ENCODE measurements at places on chromosomes 1 and 21. TPM values are rescaled to one million over a fixed set of nuclear protein-coding genes. Genes with fewer than 3 reads are reported as not detected.
A peak's percentile ranks its signal among the peaks of the same experiment; 100 is the strongest.

Gene NPL
- total RNA-seq = 9.5 TPM

Gene SRM
- total RNA-seq = 34.2 TPM

Gene C1orf226
- total RNA-seq = 11.7 TPM

Gene AGBL4
- total RNA-seq = 0.38 TPM

Gene TMEM54
- 21.0 TPM for total RNA-seq

Gene TMEM200B
- total RNA-seq = 5.2 TPM

Gene KAZN
- 7.5 TPM for total RNA-seq

Gene HTR6
- total RNA-seq = not detected

GRCh38 chr1:223074445-223075300 is 68.4 kb downstream of the TLR5 start:
- H3K27me3 ChIP-seq = no peaks in the 10 kb centered on the region
- DNase-seq = no peak
- H3K4me3 ChIP-seq = no peak overlapping the region
- no peaks in the 10 kb centered on the region for H3K4me1 ChIP-seq
- no peak overlapping the region for H3K27ac ChIP-seq

GRCh38 chr1:213934649-213935048 is 53.1 kb upstream of the PROX1 start:
- H3K4me1 ChIP-seq = no peaks in the 10 kb centered on the region
- H3K36me3 ChIP-seq = no peaks in the 10 kb centered on the region
- no peak for DNase-seq
- no peaks in the 10 kb centered on the region for H3K27me3 ChIP-seq
- no peak overlapping the region for H3K4me3 ChIP-seq

- H3K36me3 ChIP-seq = no peaks in the 10 kb centered on the region
- H3K4me3 ChIP-seq = no peak overlapping the region
- H3K4me1 ChIP-seq = no peaks in the 10 kb centered on the region
- no peak overlapping the region for H3K27ac ChIP-seq
- no peaks in the 10 kb centered on the region for H3K27me3 ChIP-seq
- no peak for DNase-seq
Measured at GRCh38 chr1:181726320-181727012, 243.1 kb downstream of the CACNA1E start.

DNA sequence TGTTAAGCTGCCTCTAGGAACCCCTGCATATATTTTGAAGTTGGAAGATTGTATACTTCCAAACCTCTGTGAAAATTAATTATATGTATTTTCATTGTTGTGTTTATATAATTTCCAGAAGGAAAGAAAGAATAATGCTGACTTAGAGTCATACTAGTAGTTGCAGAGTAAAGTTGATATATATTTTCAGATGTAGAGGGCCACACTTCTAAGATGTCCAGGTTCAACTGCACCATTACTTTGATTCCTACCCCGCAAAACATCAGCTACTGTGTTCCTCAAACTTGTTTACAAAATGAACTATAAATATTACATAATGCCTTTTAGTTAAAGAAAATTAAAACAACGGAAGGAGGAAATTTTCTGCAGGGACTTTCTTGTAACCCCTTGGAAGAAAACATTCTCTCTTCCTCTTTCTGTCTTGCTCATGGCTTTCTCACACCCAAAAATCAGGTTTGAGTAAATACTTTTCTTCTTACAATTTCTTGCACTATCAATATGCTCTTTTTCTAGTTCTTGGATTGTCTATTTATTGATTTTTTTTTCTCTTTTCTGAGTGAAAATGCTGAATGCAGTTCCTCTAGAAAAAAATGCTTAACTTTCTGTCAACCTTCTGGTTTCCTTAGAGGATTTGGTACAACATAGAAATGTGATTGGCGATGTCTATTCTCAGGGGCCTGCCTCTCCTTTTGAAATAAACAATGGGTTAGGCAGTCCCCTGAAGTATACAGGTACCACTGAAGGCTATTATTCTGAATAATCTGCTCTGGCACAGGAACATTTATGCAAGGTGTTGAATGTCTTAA is 867.8 kb downstream of the TTLL7 start:
- no peak overlapping the region for H3K4me3 ChIP-seq
- H3K27ac ChIP-seq = no peak overlapping the region
- H3K4me1 ChIP-seq = no peaks in the 10 kb centered on the region
- H3K36me3 ChIP-seq = no peaks in the 10 kb centered on the region
- DNase-seq = no peak

DNA sequence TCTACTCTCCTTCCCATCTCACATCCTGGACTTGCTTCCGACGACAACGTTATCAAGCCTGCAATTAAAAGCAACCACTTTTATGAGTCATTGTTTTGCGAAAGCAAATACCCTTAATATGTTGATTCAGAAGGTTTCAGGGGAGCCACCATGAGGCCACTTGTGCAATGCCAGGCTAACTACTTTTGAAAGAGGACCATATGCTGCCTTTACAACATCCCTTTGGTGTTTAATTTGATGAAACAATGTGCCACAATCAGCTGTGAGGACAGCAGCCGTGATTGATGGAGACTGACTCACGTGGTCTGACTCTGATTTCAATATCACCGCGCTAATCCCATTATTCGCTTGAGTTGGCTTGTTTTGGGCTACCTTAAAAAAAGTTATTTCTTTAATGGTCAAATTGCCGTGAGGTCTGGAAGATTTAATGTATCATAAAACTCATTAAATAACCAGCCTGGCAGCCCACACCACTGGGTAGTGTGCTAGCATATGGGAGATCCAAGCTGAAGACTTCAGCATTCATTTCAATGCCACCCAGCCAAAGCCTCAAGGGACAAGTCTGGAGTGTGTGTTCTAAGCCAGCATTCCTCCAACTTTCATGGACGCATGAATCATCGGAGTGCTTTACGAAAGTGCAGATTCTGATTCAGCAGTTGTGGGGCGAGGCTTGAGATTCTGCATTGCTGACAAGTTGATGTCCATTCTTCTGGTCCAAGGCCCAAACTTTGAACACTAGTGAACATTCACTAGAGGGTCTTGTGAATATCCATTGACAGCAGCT is 73.3 kb upstream of the PAXBP1 start:
- no peak overlapping the region for H3K27ac ChIP-seq
- H3K4me3 ChIP-seq = no peak overlapping the region
- H3K36me3 ChIP-seq = no peaks in the 10 kb centered on the region
- H3K4me1 ChIP-seq = no peaks in the 10 kb centered on the region
- DNase-seq = peak; percentile 64
- H3K27me3 ChIP-seq = no peaks in the 10 kb centered on the region

DNA sequence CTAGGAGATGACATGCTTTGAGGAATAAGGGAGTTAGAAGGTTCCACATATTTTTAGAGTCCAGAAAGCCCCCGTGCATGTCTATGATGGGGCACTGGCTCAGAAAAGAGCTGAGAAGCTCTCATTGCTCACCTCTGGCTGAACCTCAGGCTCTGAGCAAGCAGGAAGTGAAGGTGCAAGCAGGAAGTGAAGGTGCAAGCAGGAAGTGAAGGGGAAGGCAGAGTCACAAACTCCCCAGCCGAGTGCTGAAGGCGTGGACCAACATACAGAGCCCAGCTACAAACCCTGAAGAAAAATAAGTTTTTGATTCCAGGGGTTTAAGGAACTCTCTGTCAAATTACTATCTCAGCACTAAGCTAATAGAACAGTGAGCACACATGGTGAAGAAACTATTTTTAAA is 7.0 kb downstream of the KRTAP10-8 start:
- no peak overlapping the region for H3K27ac ChIP-seq
- no peak for DNase-seq
- no peaks in the 10 kb centered on the region for H3K27me3 ChIP-seq
- H3K4me3 ChIP-seq = no peak overlapping the region
- no peaks in the 10 kb centered on the region for H3K36me3 ChIP-seq

DNA sequence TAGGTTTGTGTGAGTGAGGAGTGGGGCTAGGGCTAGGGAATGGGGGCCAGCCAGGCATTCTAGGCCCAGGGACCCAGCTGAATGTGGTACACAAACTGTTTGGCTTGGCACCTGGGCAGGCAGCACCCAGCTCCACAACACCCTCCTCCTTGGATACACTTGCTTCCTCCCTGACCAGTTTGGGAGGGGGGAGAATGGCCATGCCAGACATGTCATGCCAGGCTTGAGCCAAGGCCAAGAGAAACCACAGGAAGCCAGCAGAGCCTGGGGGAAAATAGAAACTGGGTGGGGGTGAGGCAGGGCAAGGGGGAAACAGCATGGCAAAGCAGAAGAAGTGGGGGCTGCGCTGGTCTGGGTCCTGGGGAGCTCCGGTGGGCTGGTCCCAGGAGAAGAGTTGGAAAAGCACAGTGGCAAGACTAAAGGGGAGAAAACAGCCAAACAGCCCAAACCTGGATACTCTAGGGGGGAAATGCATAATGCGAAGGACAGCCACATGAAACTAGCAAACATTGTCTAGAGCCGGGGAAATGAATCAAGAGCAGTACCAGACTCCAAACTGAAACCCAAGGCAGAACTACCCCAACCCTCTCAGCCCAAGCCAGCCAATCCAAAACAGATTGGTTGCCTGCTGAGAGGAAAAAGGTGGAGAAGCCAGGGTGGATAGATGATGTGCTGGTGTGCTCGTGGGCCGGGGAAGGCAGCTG is 47.9 kb downstream of the LGR6 start:
- H3K27me3 ChIP-seq = no peaks in the 10 kb centered on the region
- H3K4me3 ChIP-seq = no peak overlapping the region
- no peaks in the 10 kb centered on the region for H3K4me1 ChIP-seq
- DNase-seq = no peak
- no peak overlapping the region for H3K27ac ChIP-seq

DNA sequence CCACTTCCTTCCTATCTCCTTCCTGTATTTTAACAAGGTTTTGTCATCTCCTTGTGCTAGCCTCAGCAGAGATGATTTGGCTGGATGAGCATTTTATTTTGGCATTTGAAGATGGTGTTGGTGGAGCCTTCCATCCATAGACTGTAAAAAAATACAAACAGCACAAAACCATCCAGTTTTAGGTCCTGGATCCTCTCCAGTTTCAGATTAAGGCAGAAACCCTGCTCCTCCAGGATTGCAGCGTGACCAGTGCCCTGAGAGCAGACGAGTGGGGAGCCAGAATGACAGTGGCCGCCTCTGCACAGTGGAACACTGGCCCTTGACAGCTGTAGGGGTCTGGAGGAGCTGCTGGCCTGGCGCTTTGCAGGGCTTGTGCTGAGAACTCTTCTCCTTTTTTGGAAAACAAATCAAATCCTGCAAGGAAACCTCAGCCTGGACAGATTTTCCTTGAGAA is 72.2 kb upstream of the GADD45A start:
- H3K27ac ChIP-seq = no peak overlapping the region
- DNase-seq = no peak
- H3K36me3 ChIP-seq = no peaks in the 10 kb centered on the region
- no peaks in the 10 kb centered on the region for H3K27me3 ChIP-seq
- no peaks in the 10 kb centered on the region for H3K4me1 ChIP-seq
- H3K4me3 ChIP-seq = no peak overlapping the region

GRCh38 chr1:207288315-207288714 is 33.2 kb upstream of the CD55 start:
- no peaks in the 10 kb centered on the region for H3K27me3 ChIP-seq
- no peaks in the 10 kb centered on the region for H3K36me3 ChIP-seq
- peaks cover 11% of the 10 kb centered on the region for H3K4me1 ChIP-seq
- no peak overlapping the region for H3K27ac ChIP-seq
- no peak for DNase-seq

DNA sequence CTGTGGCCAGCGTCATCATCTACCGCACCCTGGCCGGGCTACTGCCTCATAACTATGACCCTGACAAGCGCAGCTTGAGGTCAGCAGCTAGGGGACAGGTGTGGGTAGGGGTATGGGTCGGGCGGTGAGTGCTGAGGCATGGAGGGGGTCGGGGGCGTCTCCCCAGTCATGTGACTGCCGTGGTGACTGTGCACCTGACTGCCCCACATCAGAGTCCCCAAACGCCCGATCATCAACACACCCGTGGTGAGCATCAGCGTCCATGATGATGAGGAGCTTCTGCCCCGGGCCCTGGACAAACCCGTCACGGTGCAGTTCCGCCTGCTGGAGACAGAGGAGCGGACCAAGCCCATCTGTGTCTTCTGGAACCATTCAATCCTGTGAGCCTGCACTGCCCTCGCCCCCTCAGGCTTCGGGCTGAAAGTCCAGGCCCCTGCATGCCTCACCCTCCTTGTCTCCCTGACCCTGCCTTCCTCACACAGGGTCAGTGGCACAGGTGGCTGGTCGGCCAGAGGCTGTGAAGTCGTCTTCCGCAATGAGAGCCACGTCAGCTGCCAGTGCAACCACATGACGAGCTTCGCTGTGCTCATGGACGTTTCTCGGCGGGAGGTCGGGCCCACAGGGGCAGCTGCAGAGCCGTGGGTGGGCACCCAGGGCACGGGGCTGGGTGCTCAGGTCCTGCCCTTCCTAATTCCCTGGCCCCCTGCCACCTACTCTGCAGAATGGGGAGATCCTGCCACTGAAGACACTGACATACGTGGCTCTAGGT is 13.5 kb downstream of the PSRC1 start:
- DNase-seq = no peak
- H3K27ac ChIP-seq = no peak overlapping the region
- no peaks in the 10 kb centered on the region for H3K4me1 ChIP-seq
- H3K4me3 ChIP-seq = no peak overlapping the region

DNA sequence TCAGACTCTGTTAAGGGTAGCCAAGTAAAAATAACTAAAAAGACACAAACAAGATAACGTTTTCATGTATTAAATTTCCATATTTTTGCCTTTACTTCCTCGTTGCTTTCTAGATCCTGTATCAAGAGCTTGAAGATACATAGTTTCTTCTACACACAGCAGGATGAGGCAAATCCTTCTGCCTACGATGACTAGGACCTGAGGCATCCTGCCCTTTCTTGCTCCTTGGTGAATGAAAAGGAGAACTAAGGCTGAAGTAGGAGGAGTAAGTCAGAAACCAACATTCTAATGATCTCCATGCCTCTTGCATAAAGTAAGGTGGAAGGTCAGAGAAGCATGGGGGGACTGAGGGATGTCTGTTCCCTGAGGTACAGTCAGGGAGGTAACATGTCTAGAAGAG is 102.6 kb downstream of the GPATCH2 start:
- H3K4me3 ChIP-seq = no peak overlapping the region
- no peaks in the 10 kb centered on the region for H3K36me3 ChIP-seq
- no peak overlapping the region for H3K27ac ChIP-seq
- no peaks in the 10 kb centered on the region for H3K27me3 ChIP-seq
- no peak for DNase-seq
- H3K4me1 ChIP-seq = peaks cover 15% of the 10 kb centered on the region

- no peak overlapping the region for H3K27ac ChIP-seq
- H3K4me1 ChIP-seq = no peaks in the 10 kb centered on the region
- no peak for DNase-seq
- no peak overlapping the region for H3K4me3 ChIP-seq
- H3K36me3 ChIP-seq = no peaks in the 10 kb centered on the region
Measured at GRCh38 chr1:30569384-30569783, 154.0 kb downstream of the MATN1 start.

DNA sequence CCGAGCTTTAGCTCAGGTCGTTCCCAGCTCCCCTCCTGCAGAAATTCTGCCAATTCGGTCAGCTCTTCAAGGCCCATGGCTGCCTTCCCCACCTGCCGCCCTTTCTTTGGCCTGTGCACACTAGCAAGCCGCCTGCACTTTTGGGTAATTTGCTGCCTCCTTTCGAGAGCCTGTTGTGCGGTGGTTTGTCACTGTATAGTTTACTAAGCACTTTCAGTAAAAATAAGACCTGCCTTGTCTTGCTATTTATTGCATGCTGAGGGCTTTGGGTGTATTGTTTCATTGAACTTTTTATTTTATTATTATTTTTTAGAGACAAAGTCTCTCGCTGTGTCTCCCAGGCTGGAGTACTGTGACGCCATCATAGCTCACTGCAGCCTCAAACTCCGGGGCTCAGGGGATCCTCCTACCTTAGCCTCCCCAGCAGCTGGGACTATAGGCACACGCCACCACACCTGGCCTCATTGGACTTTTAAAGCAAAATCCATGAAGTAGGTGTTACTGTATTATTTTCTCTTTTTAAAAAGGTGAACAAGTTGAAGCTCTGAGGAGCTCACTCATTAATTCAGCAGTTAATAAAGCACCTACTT is 1.1 kb upstream of the FABP3 start:
- H3K36me3 ChIP-seq = no peaks in the 10 kb centered on the region
- peak overlapping the region; percentile 86 for H3K27ac ChIP-seq
- no peaks in the 10 kb centered on the region for H3K27me3 ChIP-seq
- peaks cover 51% of the 10 kb centered on the region for H3K4me1 ChIP-seq
- DNase-seq = no peak
